ENCODE measurements at places on chromosomes 3 and 15.

DNA sequence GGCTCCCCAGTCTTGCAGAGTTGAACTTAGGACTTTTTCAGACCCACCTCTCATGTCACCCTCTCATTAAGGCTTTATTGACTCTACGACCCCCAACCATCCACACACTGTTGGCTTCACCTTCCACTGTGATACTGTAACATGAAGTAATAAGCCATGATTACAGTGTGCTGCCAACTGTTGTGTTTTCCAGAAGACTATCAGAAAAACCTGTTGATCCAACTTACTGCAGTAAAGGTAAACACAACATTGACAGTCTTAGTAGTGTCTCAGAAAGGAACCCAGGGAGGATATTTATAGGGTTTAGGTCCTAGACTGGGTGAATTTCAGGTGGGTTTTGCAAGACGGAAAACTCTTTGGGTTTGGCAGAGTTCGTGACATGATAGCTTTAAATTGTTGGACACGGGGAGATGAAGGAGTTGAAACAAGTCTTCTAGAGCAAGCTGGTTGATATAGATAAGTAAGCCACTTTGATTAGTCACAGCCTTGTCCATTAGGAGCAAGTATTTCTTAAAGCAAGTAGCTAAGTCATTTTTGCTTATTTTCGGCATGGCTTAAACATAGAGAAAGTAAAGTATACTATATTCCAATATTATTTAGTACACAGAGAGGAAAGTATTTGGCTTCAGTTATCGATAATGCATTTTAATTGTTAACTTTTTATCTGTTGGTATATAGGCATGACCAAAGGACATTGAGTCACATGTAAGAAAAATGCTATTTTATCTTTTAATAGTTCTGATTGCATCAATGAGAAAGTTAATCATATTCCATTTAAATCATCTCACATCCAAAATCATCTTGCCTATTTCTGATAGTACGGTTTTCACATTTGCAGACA is 2.4 kb upstream of the COL6A5 start:
- DNase-seq = no peak

DNA sequence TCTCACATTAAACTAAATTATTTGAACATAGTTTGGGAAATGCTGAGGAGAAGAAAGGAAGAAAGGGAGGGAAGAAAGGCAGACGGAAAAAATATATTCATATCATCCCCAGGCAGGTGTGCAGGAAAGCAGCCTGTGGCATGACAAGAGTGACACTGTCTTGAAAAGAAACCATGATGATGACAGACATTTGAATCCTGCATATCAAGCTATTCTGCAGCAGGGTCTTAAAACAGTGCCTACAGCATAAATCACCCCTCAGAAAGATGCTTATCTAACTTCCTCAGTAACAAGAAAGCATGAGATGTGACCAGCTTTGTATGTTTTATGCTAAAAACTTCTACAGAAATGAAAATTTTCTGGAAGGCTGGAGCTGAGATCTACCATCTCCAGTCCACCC is 144.5 kb upstream of the GRM7 start:
- DNase-seq = no peak

DNA sequence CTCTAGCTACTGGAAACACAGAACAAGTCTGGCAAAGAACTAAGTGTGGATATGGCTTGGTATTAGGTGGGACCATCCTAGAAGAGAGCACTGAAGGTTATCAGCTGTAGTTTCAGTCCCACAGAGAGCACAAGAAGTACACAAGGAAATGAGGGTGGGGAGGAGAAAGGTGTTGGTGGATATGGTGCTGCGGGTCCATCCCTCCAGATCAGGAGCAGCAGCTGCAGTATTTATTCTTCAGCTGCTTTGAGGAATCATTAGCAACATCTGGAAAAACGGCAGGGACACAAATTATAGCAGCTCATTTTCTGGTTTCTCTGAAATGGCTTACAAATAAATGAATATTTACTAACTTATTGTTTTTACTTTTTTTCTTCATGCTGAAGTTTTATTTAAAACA is 29.0 kb downstream of the CD80 start:
- DNase-seq = no peak

DNA sequence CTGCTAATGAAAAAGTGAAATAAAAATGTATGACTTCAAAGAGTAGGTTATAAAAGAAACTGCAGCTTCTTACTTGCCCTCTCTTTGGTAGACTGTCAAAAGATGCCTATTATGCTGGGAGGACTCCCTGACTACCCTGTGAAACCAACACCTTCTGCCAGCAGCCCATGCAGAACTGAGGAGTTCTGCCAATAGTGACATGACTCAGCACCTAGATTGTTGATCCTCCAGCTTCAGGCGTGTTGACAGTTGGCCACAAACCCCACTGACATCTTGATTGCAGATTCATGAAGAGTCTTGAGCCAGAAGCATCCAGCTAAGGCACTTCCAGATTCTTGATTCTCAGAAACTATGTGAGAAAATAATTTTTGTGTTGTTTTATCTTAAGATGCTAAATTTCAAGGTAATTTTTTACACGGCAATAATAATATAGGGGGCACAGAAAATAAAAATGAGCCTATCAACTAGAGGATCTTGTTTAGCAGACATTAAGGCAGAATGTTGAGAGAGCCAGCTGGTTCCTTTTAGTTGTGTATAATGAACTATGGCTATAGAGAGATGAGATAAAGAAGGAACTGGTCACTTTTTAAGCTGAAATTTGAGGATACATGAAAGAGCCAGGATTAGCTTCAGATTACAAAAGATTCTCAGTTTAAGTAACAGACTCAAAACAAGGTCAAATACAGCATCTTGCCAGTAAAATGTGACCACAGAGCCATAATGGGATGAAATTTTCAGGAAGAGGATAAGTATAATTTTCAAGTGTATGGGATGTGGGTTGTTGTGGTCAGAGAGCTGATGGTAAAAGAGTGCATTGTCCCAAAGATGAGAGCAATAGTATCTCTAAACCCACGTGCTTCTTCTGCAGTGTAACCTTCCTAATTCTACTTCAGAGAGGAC is 588.7 kb upstream of the CBLB start:
- no peak for DNase-seq

DNA sequence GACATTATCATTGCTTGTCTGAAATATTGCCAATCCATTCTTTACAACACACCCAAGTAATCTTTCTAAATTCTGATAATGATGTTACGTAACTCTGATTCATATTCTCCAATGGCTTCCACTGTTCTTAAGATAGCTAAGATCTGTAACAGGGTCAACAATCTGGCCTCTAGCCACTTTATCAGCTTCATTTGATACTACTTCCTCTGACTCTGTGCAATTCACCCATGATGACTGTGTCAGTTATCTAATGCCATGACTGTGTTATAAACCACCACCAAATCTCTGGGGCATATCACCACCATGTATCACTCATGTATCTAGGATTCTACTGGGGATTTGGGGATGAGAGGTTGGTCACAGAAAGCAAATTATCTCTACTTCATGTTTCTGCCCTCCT is 44.0 kb downstream of the CD200 start:
- DNase-seq = no peak

DNA sequence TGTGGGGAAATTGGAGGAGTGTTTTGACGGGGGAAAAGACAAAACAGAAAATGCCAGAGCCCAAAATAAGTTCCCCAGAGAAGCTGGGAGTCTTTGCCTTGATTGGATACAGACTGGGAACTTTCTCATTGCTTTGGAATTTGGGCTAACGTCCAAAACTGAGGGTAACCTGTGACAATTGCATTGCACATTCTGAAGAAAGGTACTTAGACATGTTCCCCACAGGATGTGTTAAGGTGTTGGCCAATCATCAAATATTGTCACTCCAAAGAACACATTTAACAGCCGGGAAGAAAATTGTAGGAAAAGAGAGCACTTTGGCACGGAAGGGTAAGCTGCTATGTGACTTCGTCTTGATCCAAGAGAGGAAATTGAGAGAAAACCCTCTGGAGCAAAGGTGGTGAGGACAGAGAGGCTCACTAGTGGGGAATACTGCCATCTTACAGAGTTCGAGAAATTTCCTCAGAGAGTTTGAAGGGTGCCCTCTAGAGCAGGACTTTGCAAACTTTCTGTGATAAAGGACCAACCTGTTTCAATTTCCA is 619.5 kb upstream of the TBL1XR1 start:
- no peak for DNase-seq
